ENCODE measurements at places on chromosomes 12 and 14.

DNA sequence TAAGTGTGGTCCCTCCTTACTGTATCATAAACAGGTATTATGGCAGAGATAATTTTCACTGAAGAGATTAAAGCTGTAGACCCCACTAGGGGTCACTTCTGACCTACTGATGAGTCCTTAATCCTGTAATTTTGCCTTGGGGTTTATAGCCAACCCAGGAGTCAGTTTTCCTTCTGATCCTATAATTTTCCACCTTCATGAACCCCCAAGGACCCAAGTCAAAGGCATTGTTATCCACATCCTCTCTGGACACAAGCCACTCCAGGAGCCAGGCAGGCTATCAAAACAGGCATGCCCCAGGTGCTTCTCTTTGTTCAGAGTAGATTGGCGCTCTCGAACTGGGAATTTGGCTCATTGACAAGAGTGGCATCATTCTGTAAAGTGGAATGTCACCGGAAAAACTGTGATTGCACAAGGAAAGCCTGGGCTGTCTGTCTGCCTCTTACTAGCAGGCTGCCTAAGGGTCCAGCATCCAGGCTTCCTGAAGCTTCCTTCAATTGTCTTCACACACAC lies 1523.2 kb upstream of the FLRT2 start:
- no peak for DNase-seq

- DNase-seq, result no peak
These were observed 50.3 kb downstream of the BAZ1A start for GRCh38 chr14:34824826-34825225.

GRCh38 chr12:21559855-21560569 lies 33.9 kb downstream of the SPX start:
- no peak for DNase-seq

DNA sequence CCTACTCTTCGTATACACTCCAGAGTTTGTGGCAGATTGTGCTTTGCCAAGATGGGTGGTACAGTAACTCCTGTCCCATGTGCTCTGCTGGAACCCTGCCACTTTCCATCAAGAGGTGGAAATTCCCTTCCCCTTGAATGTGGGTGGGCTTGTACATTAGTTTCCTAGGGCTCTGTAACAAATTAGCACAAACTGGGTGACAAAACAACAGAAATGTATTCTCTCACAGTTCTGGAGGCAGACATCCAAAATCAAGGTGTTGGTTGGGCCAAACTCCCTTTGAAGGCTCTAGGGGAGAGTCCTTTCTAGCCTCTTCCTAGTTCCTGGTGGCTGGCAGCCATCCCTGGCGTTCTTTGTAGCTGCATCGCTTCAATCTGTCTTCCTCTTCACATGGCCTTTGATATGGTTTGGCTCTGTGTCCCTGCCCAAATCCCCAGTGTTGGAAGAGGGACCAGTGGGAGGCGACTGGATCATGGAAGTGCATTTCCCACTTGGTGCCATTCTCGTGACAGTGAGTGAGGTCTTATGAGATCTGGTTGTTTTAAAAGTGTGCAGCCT lies 117.5 kb downstream of the VRK1 start:
- no peak for DNase-seq

GRCh38 chr12:26149968-26150500 lies 25.2 kb upstream of the BHLHE41 start:
- no peak for DNase-seq

Measured in activated CD8-positive, alpha-beta memory T cell treated with anti-CD3 and anti-CD28 coated beads for 48 hours (primary cell).